ENCODE measurements at places on chromosomes 3 and 15.

DNA sequence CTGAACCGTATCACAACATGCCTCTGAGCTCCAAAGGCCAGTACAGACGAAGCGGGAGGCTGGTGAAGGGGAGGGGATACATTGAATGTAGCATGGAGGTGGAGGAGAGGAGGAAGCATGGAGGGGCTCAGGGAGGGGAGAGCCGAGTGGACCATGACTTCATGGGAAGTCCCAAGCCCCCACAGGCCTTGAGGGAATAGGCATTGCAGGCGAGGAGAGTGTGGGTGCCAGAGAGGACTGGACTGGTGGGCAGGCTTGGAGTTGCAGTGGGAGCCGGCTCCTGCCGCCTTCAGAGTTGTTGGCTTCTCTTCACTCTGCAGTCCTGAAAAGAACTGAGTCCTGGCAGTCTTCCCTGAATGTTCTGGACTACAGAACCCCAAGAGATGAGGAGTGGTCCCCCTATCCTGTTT lies 3.3 kb upstream of the RNU6-1 start:
- H3K27me3 ChIP-seq, result peaks cover 23% of the 10 kb centered on the region
- H3K36me3 ChIP-seq, result no peaks in the 10 kb centered on the region
- DNase-seq, result no peak
- H3K27ac ChIP-seq, result peak overlapping the region; percentile 96

- H3K4me3 ChIP-seq, result no peak overlapping the region
- H3K27me3 ChIP-seq, result no peaks in the 10 kb centered on the region
- H3K36me3 ChIP-seq, result no peaks in the 10 kb centered on the region
- H3K4me1 ChIP-seq, result peaks cover 41% of the 10 kb centered on the region
Observed at GRCh38 chr3:29312960-29313452, 32.1 kb downstream of the RBMS3 start.

- no peak for DNase-seq
- no peak overlapping the region for H3K4me3 ChIP-seq
- H3K4me1 ChIP-seq, result no peaks in the 10 kb centered on the region
- H3K36me3 ChIP-seq, result no peaks in the 10 kb centered on the region
Observed at GRCh38 chr3:182294256-182294655, 499.0 kb upstream of the ATP11B start.

DNA sequence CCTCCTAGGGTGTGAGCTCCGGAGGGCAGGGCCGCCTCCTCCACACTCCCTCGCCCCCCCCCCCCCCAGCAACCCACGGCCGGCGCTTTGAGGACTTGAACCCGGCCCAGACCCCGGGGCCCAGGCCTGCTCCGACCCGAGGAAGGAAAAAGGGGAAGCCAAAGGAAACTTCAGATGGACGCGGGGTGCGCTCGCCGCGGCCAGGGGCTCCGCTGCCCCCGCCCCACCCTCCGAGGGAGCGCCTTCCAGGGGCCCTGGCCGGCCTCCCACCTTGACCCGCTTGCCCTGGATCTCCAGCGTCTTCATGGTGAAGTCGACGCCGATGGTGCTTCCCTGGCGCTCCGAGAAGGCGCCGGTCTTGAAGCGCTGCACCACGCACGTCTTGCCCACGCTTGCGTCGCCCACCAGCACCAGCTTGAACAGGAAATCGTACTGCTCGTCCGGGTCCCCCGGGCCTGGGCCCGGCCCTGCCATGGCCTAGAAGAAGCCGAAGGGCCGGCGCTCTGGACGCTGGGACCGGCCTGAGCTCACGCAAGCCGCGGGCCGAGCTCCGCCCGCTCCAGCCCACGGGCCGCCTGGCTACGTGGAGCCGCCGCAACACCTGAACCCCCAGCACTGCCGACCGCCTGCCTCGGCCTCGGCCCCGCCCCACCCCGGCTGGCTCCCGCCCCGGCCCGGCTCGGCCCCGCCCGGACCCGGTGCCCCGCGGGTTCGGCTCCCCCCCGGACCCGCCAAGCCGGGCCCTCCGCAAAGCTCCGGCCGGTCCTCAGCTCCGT lies 400 bp downstream of the RAB43 start:
- no peak overlapping the region for H3K27ac ChIP-seq
- H3K27me3 ChIP-seq, result peaks cover 18% of the 10 kb centered on the region
- no peak for DNase-seq
- peak overlapping the region; percentile 84 for H3K4me3 ChIP-seq
- peaks cover 19% of the 10 kb centered on the region for H3K36me3 ChIP-seq

DNA sequence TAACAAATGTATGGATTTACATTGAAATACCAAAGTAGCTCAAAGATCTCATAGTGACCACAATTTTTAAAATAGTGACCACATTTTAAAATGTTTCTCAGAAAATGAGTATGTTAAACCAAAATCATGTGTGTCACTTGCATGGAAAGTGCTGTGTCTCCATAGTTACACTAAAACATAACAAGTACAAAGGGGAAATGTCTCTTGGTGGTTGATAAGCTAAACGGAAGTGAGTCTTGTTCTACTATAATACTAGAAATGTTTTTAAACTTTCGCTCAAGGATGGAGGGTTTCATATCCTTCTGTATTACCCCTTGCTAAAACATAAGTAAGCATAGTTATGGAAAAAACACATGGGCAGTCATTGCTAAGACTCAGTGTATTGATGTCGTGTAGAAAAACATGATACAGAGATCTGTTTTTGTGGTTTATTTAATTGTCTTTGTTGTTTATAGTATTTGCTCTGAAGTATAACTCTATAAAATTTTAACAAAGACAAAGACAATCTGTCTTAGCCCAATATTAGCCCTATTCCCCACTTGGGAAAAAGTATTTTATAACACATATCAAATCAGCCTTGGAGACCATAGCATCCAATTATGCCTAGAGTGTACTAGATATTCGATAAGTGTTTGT lies 27.0 kb upstream of the DENND4A start:
- H3K4me3 ChIP-seq, result no peak overlapping the region
- no peaks in the 10 kb centered on the region for H3K36me3 ChIP-seq
- DNase-seq, result no peak
- peaks cover under 1% of the 10 kb centered on the region for H3K4me1 ChIP-seq
- H3K27me3 ChIP-seq, result no peaks in the 10 kb centered on the region
- H3K27ac ChIP-seq, result no peak overlapping the region

- peaks cover 35% of the 10 kb centered on the region for H3K36me3 ChIP-seq
- DNase-seq, result no peak
- H3K4me1 ChIP-seq, result peaks cover 44% of the 10 kb centered on the region
- H3K27me3 ChIP-seq, result peaks cover 6% of the 10 kb centered on the region
Observed at GRCh38 chr3:8519156-8519555, 17.5 kb downstream of the LMCD1 start.

- H3K4me1 ChIP-seq, result peaks cover 19% of the 10 kb centered on the region
- H3K27ac ChIP-seq, result peak overlapping the region; percentile 96
- H3K4me3 ChIP-seq, result no peak overlapping the region
- no peak for DNase-seq
Observed at GRCh38 chr3:79491029-79491641, 276.7 kb downstream of the ROBO1 start.

GRCh38 chr15:90459368-90459767 lies 70.4 kb upstream of the CRTC3 start:
- peaks cover 18% of the 10 kb centered on the region for H3K4me1 ChIP-seq
- H3K4me3 ChIP-seq, result no peak overlapping the region
- peaks cover 3% of the 10 kb centered on the region for H3K27me3 ChIP-seq
- no peak for DNase-seq
- H3K36me3 ChIP-seq, result peaks cover 47% of the 10 kb centered on the region

DNA sequence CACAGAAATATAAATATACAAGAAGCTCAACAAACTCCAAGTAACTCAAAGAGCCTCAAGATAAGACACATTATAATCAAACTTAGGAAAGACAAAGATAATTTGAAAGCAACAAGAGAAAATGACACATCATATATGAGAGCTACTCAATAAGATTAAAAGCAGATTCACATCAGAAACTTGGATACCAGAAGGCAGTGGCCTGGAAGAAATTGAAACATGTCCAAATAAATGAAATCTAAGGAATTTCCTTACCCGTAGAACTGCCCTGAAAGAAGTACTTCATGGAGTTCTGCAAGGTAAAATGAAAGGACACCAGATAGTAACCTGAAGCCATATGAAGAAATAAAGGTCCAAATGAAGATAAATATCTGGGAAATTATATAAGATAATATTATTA lies 113.9 kb downstream of the LSAMP start:
- peaks cover 5% of the 10 kb centered on the region for H3K36me3 ChIP-seq
- no peaks in the 10 kb centered on the region for H3K27me3 ChIP-seq
- H3K4me1 ChIP-seq, result no peaks in the 10 kb centered on the region
- no peak overlapping the region for H3K27ac ChIP-seq
- no peak overlapping the region for H3K4me3 ChIP-seq

GRCh38 chr15:48389691-48390143 lies 58.5 kb downstream of the DUT start:
- peaks cover 7% of the 10 kb centered on the region for H3K27me3 ChIP-seq
- no peak overlapping the region for H3K27ac ChIP-seq
- H3K4me1 ChIP-seq, result peaks cover 38% of the 10 kb centered on the region
- no peak for DNase-seq
- H3K4me3 ChIP-seq, result no peak overlapping the region
- no peaks in the 10 kb centered on the region for H3K36me3 ChIP-seq

GRCh38 chr15:51879555-51879954 lies 50.1 kb downstream of the TMOD3 start:
- peaks cover 39% of the 10 kb centered on the region for H3K36me3 ChIP-seq
- H3K4me3 ChIP-seq, result no peak overlapping the region

DNA sequence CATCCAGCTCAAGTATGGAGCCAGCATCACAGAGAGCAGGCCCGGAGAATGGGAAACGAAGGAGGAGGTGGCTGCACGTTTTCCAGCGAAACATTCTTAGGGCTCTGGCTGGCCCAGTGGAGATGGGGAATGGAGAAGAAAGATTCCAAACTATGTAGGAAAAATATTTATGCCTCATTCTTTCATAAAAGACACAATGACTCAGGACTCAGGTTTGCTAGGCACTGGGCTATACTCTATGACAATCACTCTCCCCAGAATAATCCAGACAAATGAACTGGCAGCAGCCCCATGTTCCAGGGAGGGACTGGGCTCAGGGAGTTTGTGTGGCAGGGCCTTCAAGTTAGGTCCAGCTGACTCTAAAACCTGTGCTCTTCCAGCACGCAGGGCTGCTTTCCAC lies 110.8 kb upstream of the RAD18 start:
- no peak overlapping the region for H3K27ac ChIP-seq
- no peak overlapping the region for H3K4me3 ChIP-seq
- H3K4me1 ChIP-seq, result peaks cover 17% of the 10 kb centered on the region
- DNase-seq, result no peak

DNA sequence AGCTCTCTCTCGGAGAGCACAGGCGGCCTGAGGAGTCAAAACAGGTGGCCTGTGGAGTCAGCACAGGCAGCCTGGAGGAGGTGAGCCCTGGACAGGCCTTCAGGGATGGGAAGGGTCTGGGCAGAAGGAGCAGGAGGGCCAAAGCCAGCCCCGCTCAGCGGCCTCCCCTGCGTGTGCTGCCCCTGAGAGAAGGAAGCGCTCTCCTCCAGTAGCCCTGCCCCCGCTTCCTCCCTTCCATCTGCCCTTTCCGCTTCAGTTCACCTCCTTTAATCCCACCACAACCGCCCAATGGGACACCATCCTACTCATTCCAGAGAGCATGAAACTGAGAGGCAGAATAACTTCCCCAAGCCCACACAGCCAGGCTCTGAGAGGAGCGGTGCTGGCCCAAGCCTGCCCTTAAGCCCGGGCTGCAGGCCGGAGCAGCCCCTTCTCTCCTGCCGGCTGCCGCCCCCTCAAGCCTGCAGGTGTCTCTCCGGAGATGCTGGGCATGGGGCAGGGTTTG lies 3.2 kb upstream of the NR2E3 start:
- peak; percentile 52 for DNase-seq
- H3K27ac ChIP-seq, result peak overlapping the region; percentile 87
- H3K4me1 ChIP-seq, result peaks cover 51% of the 10 kb centered on the region
- peaks cover 8% of the 10 kb centered on the region for H3K27me3 ChIP-seq
- H3K4me3 ChIP-seq, result peak overlapping the region; percentile 11

GRCh38 chr15:26214290-26214689 lies 351.2 kb upstream of the ATP10A start:
- H3K4me3 ChIP-seq, result no peak overlapping the region
- no peaks in the 10 kb centered on the region for H3K36me3 ChIP-seq
- H3K27ac ChIP-seq, result no peak overlapping the region
- DNase-seq, result no peak
- peaks cover 10% of the 10 kb centered on the region for H3K27me3 ChIP-seq
- peaks cover 5% of the 10 kb centered on the region for H3K4me1 ChIP-seq

- peaks cover 5% of the 10 kb centered on the region for H3K36me3 ChIP-seq
- H3K27ac ChIP-seq, result no peak overlapping the region
- no peak overlapping the region for H3K4me3 ChIP-seq
- H3K4me1 ChIP-seq, result no peaks in the 10 kb centered on the region
- peaks cover 47% of the 10 kb centered on the region for H3K27me3 ChIP-seq
Observed at GRCh38 chr3:196202516-196202970, 8.7 kb downstream of the ZDHHC19 start.

DNA sequence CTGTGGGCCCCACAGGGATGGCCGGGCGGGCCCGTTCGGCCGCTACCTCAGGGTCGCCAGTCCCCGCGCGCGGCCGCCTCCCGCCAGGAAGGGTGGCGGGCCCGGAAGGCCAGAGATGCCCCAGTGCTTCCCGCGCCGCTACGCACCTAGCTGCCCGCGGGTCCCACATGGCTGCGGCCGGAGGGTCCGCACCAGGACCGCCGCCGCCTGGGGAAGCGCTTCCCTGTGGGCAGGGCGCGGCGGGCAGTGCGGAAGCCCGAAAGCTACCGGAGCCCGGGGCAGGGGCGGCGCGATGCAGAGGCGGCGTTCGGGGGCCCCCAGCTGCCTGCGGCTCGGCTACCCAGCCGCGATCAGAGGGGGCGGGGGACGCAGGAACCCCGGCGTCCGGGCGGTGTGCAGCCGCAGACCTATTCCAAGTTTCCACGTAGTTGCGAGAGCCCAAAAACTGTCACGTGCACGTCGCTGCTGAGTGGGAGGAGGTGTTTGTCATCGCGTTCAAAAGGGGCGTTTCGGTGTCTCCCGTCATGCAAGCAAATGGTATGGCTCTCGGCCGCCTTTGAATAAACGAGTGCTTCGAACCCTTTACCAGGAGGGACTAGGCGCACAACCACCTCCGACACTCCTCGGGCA lies at the start of gene TRANK1:
TSS of gene TRANK1 (minus strand) at position 414 of the 630 bp plus-strand sequence. CDS start at position 169, 245 bp downstream.
- H3K36me3 ChIP-seq, result peaks cover 38% of the 10 kb centered on the region
- H3K27ac ChIP-seq, result no peak within 1 kb of the TSS
- peak within 1 kb of the TSS; percentile 82 for H3K4me3 ChIP-seq
- DNase-seq, result no peak
- H3K27me3 ChIP-seq, result peaks cover 43% of the 10 kb centered on the region

DNA sequence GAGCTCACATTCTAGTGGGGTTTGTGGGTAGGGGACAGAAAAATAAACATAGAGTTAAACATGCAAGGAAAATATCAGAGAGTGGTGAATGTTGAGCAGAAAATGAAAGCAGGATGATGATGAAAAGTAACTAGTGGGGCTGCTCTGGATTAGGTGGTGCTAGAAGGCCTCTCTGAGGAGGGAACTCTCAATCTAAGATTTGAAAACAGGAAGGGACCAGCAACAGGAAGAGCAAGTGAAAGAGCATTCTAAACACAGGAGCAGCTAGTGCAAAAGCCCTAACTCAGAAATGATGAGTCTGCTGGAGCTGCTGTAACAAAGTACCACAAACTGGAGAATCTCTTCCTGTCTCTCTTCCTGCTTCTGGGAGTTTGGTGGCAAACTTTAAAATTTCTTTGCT lies 468.6 kb upstream of the AGTR1 start:
- H3K4me1 ChIP-seq, result peaks cover 5% of the 10 kb centered on the region
- no peak overlapping the region for H3K27ac ChIP-seq
- DNase-seq, result no peak
- H3K36me3 ChIP-seq, result no peaks in the 10 kb centered on the region

GRCh38 chr15:87761736-87762509 lies 494.6 kb downstream of the NTRK3 start:
- no peak overlapping the region for H3K27ac ChIP-seq
- peaks cover 9% of the 10 kb centered on the region for H3K27me3 ChIP-seq
- no peaks in the 10 kb centered on the region for H3K36me3 ChIP-seq
- H3K4me3 ChIP-seq, result no peak overlapping the region
- DNase-seq, result no peak

Measured in nephron progenitor cell (in vitro differentiated cells).